ENCODE measurements at places on chromosomes 13 and 19. TPM values are rescaled to one million over a fixed set of nuclear protein-coding genes. Genes with fewer than 3 reads are reported as not detected.

KLK10 gene
- total RNA-seq: 0.27 TPM

LILRA2 gene
- not detected for total RNA-seq

ZNF98 gene
- not detected for total RNA-seq

OSCAR gene
- 0.59 TPM for total RNA-seq

NXNL1 gene
- total RNA-seq: not detected

APOC1 gene
- total RNA-seq: 131 TPM

URAD gene
- total RNA-seq: not detected

LILRB1 gene
- 0.03 TPM for total RNA-seq

FCAR gene
- not detected for total RNA-seq

SWSAP1 gene
- 2.2 TPM for total RNA-seq

THSD1 gene
- 12.0 TPM for total RNA-seq

TPTE2 gene
- total RNA-seq: not detected

LILRB5 gene
- total RNA-seq: 0.02 TPM

ZNF28 gene
- total RNA-seq: 0.51 TPM

ZNF431 gene
- total RNA-seq: 5.6 TPM

NLRP7 gene
- not detected for total RNA-seq

ZNF432 gene
- total RNA-seq: 1.8 TPM

CD70 gene
- total RNA-seq: 24.8 TPM

PSG2 gene
- not detected for total RNA-seq

FREM2 gene
- not detected for total RNA-seq

ZNF507 gene
- total RNA-seq: 11.8 TPM

DCT gene
- total RNA-seq: not detected

POLD1 gene
- total RNA-seq: 70.1 TPM

PRR19 gene
- total RNA-seq: 5.0 TPM

NFIX gene
- total RNA-seq: 3.3 TPM

CLEC11A gene
- total RNA-seq: 10.6 TPM

GFY gene
- total RNA-seq: 0.14 TPM
